Activated T-helper 2 cell treated with anti-CD3 and anti-CD28 coated beads, Interferon-gamma antibody, Interleukin-2, Interleukin-4, amounts not matched to agents 10 μg/mL and 5 μg/mL and 100 μg/mL, durations not matched to agents 14 hours and 24 hours and 36 hours (primary cell): ENCODE measurements at places on chromosomes 7 and 10. TPM values are rescaled to one million over a fixed set of nuclear protein-coding genes. Genes with fewer than 3 reads are reported as not detected.

- DNase-seq, result no peak
These were observed 150.6 kb downstream of the DIP2C start for GRCh38 chr10:538895-539294.

HSPA12A gene
- 0.46 and 0.64 TPM in 2 replicates for total RNA-seq

ETV1 gene
- 0.05 and 0.53 TPM in 2 replicates for total RNA-seq

- no peak for DNase-seq
These were observed 217.0 kb downstream of the PAXIP1 start for GRCh38 chr7:154785898-154786297.

ADAMTS14 gene
- 0.39 and 0.46 TPM in 2 replicates for total RNA-seq
